Thoracic aorta (tissue), 2 donors: ENCODE measurements at places on chromosomes 16 and 17. TPM values are rescaled to one million over a fixed set of nuclear protein-coding genes. Genes with fewer than 3 reads are reported as not detected.

- no peak for DNase-seq
These were observed 41.4 kb downstream of the SETD6 start for GRCh38 chr16:58556678-58557077.

Gene FBXO47
- not detected for total RNA-seq

GRCh38 chr17:81891303-81891552, 158 bp downstream of the ALYREF start:
- no peak for DNase-seq

DNA sequence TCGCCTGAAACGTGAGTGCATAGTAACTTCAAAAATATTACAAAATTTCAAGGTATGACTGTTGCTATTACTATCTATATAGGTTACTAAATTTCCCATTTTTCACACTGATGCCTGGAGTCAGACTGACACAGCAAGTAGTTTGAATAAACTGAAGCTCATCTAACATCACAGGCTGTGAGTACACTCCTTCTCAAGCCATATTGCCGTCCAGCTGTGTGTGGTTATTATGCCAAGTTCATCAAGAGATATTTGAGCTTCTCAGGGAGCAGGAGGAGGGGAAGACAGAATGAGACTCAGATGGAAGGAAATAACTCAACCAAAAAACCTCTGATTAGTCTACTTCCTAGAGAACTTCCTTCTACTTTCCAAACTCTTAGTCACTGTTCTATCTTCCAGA, 473.9 kb downstream of the TOX3 start:
- no peak for DNase-seq

DNA sequence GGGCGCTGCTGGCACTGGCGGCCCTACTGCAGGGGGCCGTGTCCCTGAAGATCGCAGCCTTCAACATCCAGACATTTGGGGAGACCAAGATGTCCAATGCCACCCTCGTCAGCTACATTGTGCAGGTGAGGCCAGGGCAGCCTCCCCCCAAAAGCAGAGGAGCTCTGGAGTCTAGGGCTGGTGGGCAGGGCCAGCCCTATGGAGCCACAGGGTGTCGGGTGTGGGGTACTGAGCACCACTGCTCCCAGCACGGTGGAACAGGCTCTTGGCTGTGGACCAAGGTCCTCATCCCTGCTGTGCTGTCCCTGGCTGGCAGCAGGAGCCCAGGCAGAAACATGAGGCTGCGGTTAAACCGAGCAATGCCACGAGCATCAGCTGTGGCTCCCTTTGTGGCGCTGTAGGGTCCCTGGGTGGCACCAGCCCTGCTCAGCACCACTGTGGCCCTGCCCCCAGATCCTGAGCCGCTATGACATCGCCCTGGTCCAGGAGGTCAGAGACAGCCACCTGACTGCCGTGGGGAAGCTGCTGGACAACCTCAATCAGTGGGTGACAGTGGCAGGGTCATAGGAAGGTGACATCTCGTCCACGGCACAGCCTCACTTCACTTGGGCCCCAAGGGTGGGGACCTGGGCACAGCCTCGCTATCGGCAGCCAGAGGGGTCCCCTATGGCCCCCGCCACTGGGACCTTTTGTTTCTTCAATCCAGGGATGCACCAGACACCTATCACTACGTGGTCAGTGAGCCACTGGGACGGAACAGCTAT, 1.1 kb downstream of the DNASE1 start:
- DNase-seq, result no peak

Gene PRAC1
- not detected for total RNA-seq

DNA sequence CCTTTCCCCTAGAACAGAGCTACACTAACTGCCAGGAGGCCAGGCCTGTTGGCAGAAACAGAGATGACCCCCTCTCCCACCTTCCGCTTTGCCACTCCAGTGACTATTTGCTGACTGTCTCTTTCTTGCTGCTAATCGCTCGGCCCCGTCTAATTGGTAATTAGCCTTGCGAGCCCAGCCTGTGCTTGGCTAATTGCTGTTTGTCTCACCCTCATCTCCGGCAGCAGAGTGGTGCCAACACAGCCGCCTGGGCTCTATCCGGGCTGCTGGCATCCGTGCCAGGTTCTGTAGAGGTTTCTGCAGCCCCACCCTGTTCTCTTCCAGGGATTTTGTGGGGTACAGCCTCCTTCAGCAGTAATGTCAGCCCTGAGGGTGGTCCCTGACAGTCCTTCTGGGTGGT, 27.4 kb upstream of the PHB1 start:
- no peak for DNase-seq

Gene IRF8
- 28.8 TPM for total RNA-seq

DNA sequence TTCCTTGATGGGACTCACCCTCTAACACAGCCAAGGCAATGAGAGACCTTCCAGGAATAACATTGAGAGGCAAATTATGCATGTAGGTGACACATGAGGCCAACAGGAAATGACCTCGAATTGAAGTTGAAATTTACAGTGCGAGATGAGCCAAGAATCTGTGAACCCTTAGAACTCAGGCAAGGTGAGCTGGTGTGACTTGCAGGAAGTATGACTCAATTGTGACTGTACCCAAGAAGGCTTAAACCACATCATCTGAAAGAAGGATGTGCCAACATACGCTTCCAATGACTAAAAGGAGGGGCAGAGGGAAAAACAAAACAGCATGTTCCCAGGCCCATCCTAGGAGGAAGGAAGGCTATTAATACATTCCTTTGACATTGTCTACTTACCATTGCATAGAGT, 44.8 kb downstream of the PITPNC1 start:
- no peak for DNase-seq

Gene C16orf78
- total RNA-seq, result not detected

GRCh38 chr16:64481497-64481896, 640.4 kb downstream of the CDH11 start:
- no peak for DNase-seq
